SK-N-DZ (cell line): ENCODE measurements at places on chromosomes 16 and 17.

DNA sequence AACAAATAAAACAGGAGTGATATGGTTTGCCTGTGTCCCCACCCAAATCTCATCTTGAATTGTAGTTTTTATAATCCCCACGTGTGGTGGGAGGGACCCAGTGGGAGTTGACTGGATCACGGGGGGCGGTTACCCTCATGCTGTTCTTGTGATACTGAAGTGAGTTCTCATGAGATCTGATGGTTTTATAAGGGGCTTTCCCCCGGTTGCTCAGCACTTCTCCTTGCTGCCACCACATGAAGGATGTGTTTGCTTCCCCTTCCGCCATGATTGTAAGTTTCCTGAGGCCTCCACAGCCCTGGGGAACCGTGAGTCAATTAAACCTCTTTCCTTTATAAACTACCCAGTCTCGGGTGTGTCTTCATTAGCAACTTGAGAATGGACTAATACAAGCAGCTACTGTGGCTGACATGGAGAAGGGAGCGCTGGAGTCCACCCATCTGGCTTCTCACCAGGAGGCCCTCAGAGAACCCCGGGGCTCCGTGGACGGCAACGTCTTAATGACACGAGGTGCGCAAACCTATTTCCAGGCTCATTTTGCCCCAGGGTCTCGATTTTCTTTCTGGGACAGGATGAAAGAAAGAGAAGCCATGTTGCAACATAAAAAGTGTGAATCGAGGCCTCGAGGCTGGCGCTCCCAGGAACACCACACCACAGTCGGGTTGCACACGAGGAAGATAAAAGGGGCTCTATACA, 129.5 kb downstream of the DYNLRB2 start:
- no peak for DNase-seq

DNA sequence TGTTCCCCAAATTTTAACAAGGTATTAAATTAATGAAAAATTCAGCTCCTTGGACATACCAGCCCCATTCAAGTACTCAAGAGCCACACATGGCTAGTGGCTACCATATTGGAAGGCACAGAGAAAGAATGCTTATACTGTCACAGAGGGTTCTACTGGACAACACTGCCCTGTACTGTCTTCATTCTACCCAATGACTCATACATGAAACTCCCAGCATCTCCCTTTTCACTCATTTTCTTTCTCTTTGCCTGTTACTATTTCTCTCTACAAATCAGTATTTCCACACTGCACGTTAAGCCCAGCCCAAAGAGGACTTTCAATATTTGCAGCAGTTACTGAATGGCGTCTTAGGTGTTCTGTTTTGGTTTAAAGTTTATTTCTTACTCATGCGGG, 72.1 kb upstream of the RCVRN start:
- DNase-seq: no peak

DNA sequence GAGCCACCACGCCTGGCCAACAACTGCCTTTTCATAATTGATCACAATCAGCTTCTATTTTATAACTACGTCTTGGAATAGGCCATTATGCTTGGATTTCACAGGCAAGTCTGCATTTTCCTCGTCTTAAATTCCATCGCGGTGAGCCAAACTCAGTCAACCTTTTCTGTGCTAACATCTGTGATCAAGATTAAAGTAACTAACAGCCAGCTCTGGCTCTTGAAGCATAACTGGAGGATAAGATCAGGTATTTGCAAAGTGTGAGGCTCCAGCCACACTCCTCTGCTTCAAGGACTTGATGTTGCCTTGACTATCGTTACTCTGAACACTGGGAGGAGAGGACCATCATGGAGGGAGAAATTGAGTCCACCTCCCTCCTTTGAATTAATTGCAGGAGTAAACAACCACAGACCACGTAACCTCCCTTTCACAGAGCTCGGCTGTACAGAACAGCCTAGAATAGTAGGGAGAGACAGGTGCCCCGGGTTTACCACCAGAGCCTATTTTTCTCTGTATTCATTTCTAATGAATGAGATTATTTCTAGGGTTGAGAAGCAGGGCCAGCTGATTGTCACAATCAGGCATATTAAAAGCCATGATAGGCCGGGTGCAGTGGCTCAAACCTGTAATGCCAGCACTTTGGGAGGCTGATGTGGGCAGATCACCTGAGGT, 143.0 kb downstream of the XYLT1 start:
- no peak for DNase-seq

GRCh38 chr16:86575754-86576557, 2.4 kb upstream of the FOXL1 start:
- DNase-seq: peak; percentile 44

DNA sequence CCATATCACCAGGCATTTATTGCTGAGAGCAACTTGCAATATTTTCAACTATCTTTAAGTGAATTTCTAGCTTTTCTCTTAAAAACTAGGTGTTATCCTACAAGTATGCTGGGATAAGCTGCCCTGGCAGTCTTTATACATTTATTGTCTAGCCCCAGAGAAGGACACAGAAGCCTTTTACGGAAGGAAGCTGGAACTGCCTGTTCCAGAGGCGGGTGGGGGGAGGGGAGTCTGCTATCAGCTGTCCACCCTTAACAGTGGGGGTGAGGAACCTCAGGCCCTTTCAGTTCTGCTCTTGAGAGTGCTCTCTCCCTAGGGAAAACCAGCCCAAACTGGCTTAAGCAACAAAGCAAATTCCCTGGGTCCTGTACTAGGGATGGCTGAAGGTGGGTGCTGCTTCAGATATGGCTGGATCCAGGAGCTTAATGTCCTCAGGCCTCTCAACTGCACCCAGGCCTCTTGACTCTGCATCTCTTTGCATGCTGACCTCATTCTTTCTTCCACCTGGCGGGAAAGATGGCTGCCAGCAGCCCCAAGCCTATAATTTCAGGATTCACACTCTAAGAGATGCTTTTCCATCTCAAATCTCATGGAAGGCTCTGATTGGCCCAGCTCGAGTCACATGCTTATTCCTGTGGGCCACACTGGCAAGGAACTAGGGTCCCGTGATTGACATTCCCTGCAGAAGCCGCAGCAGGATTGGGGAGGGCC, 16.6 kb downstream of the NAGPA start:
- DNase-seq: no peak

GRCh38 chr16:50123417-50123816, 29.7 kb upstream of the TENT4B start:
- DNase-seq: no peak

GRCh38 chr16:31083081-31083480, 5.7 kb downstream of the PRSS53 start:
- no peak for DNase-seq

DNA sequence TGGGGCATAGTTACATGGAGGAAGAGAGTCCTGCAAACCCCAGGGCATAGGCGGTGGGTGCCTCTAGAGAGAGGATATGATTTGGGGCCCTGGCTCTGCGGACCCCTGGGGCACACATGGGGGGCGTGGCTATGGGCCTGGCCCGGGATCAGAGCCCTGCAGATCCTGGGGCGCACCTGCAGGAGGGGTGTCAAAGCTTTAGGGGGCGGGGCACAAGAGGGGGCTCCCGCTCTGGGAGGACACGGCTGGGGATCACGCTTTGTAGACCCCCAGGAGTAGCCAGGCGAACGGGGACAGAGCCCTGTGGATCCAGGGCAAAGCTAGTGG, 497 bp downstream of the BCL7C start:
- DNase-seq: no peak
